ENCODE measurements at places on chromosomes 3 and 15.

DNA sequence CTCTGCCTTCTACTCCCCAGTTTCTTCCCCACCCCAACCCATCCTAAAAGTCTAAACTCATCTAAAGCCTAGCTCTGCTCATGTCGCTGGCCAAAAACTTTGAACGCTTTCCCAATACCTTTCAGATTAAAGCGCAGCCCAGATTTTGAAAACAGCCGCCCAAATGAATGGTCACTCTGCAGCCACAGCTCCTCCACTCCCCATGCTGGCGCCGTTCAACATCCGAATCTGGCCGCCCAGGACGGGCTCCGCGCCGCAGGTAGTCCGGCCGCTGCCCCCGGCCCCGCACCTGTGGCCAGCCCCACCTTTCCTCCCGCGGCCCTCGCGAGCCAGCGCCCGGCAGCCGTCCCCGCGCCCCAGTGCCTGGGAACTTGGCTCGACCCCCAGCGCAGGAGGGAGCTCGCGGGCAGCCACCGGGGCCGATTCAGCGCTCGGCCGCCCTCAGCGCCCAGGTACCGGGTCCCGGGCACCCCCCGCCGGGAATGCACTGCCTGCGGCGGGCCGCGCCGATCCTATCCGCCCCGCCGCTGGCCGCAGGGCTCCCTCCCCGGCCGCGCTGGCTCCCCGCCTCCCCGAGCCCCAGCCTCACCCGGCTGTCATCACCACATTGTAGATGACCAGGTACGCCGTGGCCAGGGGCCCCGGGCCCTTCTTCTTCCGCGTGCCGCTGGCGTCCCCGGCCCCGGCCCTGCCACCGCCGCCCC, 417 bp downstream of the HACD2 start:
- peak overlapping the region; percentile 73 for H3K4me3 ChIP-seq
- peaks cover 39% of the 10 kb centered on the region for H3K36me3 ChIP-seq
- H3K27ac ChIP-seq: peak overlapping the region; percentile 60
- no peak for DNase-seq
- H3K27me3 ChIP-seq: no peaks in the 10 kb centered on the region

GRCh38 chr3:196087906-196088305, 6.0 kb upstream of the TFRC start:
- H3K36me3 ChIP-seq: no peaks in the 10 kb centered on the region
- no peak overlapping the region for H3K27ac ChIP-seq

DNA sequence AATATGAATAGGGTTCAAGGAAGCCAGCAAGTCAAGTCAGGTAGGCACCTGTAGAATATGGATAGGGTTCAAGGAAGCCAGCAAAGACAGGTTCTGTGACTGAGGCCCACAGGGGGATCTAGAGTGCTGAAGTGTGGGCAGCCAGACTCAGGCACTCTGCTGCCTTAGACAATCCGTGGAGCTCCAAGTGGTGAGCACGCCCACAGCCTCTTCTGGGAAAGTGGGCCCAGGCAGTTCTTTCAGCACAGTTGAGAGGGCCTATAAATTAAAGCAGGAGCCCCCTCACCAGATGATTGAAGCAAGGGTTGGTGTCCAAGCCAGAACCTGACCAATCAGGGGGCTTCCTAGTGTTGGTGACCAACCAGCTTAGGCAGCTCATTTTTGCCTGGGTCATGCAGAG, 51.0 kb downstream of the ANP32A start:
- DNase-seq: no peak
- no peak overlapping the region for H3K27ac ChIP-seq
- H3K36me3 ChIP-seq: no peaks in the 10 kb centered on the region
- peaks cover 3% of the 10 kb centered on the region for H3K27me3 ChIP-seq

DNA sequence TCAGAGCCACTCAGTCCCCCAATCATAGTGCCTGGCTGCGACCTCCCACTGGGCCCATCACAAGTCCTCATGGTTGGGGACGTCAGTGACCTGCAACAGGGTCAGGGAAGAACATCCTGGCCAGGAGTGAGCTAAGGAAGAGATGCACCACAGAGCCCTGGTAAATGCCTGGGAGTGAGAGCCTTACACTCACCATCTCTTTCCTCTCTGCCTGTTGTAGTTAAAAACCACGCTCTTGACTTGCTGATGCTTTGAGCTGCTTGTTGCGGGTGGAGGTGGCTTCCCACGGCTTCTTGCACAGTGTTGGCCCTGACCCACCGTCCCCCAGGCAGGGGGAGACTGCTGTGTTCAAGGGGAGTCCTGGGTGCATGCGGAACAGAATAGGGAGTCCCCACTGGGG, 91.1 kb upstream of the RGMA start:
- H3K27ac ChIP-seq: no peak overlapping the region
- H3K4me3 ChIP-seq: no peak overlapping the region
- peaks cover 8% of the 10 kb centered on the region for H3K4me1 ChIP-seq
- DNase-seq: peak; percentile 24
- H3K27me3 ChIP-seq: no peaks in the 10 kb centered on the region
- H3K36me3 ChIP-seq: no peaks in the 10 kb centered on the region

DNA sequence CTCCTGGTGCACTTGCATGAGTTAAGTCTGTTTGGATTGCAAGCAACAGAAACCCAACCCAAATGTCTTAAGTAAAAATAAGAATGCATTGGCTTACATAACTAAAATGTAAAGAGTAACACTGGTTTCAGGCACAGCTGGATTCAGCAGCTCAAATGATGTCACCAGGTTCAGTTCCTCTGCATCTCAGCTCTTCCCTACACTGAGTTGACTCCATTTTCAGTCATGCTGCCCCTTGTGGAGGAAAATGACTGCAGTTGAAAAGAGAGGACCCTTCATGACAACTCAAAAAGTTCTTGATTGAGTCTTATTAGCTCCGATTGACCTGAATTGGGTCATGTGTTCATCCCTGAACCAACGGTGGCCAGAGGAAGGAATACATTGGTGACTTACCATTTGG, 138.5 kb upstream of the ABI3BP start:
- no peaks in the 10 kb centered on the region for H3K36me3 ChIP-seq
- H3K4me3 ChIP-seq: no peak overlapping the region
- H3K4me1 ChIP-seq: no peaks in the 10 kb centered on the region
- no peak for DNase-seq

Measured in DND-41 (cell line).